ENCODE measurements at places on chromosomes 16 and 17.

DNA sequence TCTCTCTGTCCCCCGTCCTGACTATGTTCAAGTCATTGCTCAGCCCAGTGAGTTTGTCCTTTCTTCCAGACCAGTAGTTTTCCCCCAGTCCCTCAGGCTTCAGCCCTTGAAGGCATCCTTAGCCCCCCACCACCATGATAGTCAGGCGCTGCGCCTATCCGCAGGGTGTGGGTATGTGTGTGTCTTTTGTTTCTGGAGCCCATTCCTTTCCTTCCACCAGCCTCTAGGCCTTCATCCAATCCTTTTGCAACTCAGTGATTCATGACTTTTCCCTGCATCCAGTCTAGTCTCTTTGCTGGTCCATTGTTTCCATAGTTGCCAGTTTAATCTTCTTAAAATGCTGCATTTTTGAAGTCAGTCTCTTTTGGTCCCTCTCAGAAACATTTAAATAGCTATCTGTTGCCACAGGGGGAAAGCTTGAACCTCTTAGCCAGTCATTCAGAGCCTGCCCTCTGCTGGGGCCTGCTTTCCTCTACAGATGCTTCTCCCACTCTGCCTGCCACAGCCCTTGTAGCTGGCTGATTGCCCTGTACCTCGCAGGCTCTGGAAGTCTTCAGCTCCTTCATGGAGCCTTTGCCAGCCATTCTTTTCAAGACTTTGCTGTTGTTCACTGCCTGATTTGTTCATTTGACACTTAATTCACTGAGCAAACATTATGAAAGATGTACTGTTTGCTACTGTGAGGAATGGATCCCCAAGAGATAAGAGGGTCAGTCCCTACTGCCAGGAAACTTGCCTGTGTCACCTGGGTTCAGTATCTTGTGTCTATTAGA is 55.9 kb upstream of the ADCY7 start:
- DNase-seq = peak; percentile 65

DNA sequence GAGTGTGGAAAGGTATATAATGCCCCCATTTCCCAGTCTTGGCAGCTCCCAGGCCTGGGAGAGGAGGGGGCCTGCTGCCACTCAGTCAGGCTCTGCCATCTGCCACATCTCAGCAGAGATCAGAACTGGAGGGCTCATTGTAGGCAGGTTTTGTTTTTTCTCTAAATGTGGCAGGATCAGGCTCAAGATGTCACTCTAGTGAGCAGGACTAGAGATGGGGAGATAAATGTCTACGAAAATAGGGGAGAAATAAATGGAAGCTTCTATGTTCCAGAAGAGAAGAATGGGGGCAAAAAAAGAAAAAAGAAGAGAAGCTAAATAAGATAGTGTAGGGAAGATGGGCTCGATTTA is 13.9 kb downstream of the NXPH3 start:
- no peak for DNase-seq

DNA sequence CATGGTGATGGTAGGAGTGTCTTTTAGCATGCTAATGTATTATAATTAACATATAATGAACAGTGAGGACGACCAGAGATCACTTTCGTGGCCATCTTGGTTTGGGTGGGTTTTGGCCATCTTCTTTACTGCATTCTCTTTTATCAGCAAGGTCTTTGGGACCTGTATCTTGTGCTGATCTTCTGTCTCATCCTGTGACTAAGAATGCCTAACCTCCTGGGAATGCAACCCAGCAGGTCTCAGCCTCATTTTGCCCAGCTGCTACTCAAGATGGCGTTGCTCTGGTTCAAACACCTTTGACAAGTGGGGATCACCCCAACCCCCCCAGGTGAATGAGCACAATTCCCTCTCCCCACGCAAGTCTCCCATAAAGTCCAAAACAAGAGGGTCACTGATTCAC is 49.3 kb upstream of the ETV4 start:
- DNase-seq = no peak

DNA sequence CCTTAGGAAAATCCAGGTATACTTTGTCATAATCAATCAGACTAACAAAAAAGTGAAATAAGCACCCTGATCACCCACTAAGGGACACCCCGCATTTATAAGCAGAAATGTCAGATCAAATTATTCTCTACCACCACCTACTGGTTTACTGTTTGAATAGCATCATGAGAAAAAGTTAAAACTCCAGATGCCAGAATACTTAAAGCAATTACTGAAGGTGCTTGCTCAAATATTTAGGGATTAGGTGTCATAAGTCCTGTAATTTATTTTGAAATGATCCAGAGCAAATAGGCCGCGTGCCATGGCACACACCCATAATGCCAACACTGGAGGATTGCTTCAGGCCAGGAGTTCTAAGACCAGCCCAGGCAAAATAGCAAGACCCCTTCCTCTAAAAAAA is 2.3 kb downstream of the TOP2A start:
- DNase-seq = no peak

DNA sequence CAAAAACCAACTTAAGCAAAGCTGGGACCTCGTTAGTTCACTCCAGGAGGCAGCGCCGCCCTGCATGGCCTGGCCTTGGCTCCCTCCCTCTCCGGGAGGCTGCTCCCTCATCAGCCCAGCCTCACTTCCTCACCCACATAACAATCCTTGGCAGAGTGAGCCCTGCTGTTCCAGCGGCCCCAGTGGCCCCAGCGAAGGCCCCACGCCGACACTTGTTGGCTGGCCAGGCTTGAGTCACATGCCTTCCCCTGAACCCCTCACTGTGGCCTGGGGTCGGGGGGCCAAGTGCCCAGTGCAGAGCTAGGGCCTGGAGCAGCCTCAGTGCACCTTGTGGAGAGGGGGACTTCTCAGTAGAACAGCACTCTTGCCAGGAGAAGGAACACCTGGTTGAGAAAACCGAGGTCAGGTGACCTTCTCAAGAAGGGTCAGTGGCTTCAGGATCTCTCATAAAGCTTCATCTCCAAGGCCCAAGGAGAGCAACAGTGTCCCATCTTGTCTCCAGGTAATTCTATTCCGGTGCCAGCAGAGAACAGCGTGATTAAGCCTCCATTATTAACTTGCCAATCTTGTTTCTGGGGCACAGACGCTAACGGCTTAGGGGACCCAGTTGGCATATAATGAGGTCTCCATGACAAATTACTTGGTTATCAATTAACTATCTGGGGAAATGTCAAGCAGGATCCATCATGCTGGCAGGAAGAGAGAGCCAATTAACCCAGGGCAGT is 26.8 kb downstream of the ENDOV start:
- DNase-seq = no peak

DNA sequence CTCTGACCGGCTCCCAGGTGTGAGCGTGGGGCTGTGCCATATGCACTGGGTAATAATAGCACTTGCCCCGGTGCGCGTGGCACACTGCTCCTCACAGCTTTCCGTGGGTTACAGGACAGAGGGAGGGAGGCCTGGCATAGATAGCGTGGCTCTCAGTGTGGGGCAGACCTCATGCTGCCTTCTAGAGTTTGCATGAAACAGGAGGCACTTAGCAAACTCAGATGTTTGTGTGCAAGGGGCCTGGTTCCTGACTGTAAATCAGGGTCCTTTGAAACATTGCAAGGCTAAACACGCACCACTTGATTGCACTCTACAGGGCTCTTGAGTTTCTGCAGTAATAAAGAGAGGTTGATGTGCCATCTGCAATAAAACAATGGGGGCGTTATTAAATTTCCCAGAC is 101.7 kb downstream of the RPTOR start:
- DNase-seq = no peak

- no peak for DNase-seq
These were observed 11.7 kb downstream of the ABAT start for GRCh38 chr16:8686031-8686621.

- no peak for DNase-seq
These were observed 17.2 kb downstream of the RSL1D1 start for GRCh38 chr16:11833951-11834695.

- no peak for DNase-seq
These were observed 195.2 kb downstream of the RGS9 start for GRCh38 chr17:65332375-65332774.

GRCh38 chr16:27687605-27688004 is 137.7 kb downstream of the KATNIP start:
- DNase-seq = no peak

- no peak for DNase-seq
These were observed 54.2 kb downstream of the PITPNM3 start for GRCh38 chr17:6502142-6502541.

DNA sequence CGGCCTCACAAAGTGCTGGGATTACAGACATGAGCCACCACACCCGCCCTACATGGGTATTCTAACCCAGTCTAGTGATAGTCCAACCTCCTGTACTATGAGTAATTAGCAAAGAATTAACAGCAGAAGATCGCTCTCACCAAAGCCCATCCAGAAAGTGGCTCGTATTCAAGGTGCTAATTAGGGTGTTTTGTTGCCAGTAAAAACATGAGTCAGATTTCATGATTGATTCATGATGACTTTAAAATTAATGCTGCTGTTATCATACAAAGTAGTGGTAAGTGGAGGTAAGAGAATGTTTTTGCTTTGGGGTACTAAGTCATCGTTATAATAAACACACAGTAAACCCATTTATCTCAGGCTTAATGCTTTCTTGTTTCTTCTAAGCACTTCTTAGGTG is 428.8 kb downstream of the WWOX start:
- DNase-seq = no peak

GRCh38 chr17:7435676-7436555 is 681 bp downstream of the TMEM102 start:
- DNase-seq = peak; percentile 83

GRCh38 chr16:30893744-30894539 is at the start of gene BCL7C:
TSS of gene BCL7C (minus strand) at chr16:30894077. CDS start at chr16:30893944, 133 bp downstream.
- DNase-seq = peak; percentile 91

DNA sequence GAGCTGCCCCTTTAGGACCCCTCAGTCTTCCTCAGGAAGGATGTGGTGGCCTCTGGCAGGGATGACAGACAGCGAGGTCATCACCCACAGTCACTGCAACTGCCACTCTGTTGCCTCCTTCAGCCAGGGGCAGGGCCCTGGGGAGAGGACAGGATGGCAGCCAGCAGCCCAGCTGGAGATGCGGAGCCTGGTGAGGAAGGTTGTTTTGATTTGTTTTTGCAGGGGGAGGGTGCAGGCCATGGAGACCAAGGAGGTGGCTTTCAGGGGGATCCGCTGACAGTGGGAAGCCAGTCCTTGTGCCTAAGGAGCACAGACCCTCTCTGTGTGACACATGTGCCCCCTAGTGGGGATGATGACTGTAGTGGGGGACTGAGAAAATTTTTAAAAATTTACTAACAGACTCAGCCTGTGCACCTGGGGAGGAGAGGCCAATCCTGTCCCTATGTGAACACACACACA is 7.4 kb downstream of the PRCD start:
- DNase-seq = no peak

DNA sequence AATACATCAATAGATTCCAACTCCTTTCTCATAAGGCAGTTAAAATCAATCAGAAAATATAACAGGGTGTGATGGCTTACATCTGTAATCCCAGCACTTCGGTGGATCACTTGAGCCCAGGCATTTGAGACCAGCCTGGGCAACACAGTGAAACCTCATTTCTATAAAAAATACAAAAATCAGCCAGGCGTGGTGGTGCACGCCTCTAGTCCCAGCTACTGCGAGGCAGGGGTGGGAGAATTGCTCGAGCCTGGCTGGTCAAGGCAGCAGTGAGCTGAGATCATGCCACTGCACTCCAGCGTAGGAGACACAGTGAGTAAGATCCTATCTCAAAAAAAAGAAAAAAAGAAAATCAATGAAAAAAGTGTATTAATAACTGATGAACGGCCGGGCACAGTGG is 258.6 kb downstream of the NTN1 start:
- no peak for DNase-seq

- no peak for DNase-seq
These were observed 388.2 kb upstream of the MAF start for GRCh38 chr16:79988721-79989220.

DNA sequence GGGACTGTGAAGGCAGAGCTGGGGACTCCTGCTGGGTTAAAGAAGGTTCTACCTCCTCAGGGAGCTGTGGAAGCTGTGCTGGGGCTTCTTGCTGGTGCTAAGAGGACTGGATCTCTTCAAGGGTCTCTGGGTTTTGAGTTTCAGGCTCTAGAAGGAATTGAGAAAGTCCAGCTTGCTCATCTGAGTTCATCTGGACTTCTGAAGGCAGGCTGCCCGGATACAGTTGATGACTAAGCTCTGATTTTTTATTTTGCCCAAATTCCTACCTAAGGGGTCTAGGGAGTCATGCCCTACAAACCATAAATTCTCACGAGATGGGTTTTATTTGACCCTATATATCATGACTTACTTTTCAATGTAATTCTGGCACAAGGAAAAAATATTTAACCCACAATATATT is 46.8 kb upstream of the TMEM97 start:
- no peak for DNase-seq

- DNase-seq = no peak
These were observed 31.4 kb downstream of the CRAMP1 start for GRCh38 chr16:1643521-1643920.

- no peak for DNase-seq
These were observed 3.9 kb upstream of the SPATA32 start for GRCh38 chr17:45265821-45266220.

DNA sequence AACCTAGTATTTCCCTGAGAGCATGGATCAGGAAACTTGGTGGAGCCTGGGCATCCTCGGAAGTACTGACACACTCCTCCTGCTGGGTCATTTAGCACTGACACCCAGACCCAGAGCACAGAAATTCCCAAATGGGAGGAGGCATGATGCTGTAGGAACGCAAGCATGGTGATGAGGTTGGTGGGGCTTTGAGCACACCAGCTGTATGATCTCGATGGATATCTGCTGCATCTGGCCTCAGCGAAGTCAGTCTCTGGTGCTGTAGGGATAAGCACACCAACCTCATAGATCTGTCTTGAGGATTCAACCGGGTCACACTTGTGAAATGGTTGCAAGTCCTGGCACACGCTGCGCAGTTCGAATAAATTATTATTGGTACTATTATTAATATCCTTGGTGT is 52.5 kb downstream of the SHISA6 start:
- no peak for DNase-seq

GRCh38 chr17:39663340-39663687 is 1.8 kb upstream of the TCAP start:
- no peak for DNase-seq

GRCh38 chr17:7589891-7590691 is at the start of gene SOX15:
TSS of gene SOX15 (minus strand) at chr17:7590094. CDS start at chr17:7589676, 418 bp downstream.
- no peak for DNase-seq

- no peak for DNase-seq
These were observed 84.3 kb downstream of the PRKCA start for GRCh38 chr17:66386498-66387351.

GRCh38 chr17:1487939-1488825 is 4.3 kb downstream of the MYO1C start:
- peak; percentile 87 for DNase-seq

DNA sequence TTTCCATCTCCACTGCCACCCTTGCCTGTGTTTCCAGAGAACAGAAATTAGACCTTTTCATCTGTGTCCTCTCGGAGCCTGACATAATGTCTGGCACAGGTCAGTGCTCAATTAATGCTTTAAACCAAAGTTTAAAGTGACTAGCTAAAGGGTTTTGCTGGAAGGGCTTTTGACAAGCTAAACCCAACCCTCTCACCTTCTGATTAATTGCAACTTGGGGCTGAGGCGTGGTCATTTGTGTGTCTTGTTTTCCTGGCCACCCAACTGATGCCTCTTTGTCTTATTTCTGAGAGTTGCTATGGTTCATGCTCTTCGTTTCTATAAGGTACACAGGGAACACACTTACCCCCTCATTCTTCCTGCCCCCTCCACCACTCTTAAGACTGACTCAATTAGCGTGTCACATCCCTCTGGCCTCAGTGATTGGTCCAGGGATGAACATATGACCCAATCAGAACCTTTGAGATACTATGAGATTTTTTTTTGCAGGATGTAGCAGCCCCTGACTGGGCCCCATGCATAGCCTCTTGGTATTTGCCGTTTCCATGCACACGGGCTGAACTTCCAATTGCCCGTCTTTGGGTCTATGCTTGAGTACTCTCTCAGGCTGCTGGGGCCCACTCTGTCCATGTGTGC is 15.8 kb upstream of the BRD7 start:
- no peak for DNase-seq
